T1000 (cell line): ENCODE measurements at places on chromosomes 3 and 15.

GRCh38 chr3:24713516-24713915 lies 218.9 kb upstream of the THRB start:
- DNase-seq = no peak

GRCh38 chr3:70770650-70771049 lies 458.2 kb upstream of the MDFIC2 start:
- DNase-seq = no peak

DNA sequence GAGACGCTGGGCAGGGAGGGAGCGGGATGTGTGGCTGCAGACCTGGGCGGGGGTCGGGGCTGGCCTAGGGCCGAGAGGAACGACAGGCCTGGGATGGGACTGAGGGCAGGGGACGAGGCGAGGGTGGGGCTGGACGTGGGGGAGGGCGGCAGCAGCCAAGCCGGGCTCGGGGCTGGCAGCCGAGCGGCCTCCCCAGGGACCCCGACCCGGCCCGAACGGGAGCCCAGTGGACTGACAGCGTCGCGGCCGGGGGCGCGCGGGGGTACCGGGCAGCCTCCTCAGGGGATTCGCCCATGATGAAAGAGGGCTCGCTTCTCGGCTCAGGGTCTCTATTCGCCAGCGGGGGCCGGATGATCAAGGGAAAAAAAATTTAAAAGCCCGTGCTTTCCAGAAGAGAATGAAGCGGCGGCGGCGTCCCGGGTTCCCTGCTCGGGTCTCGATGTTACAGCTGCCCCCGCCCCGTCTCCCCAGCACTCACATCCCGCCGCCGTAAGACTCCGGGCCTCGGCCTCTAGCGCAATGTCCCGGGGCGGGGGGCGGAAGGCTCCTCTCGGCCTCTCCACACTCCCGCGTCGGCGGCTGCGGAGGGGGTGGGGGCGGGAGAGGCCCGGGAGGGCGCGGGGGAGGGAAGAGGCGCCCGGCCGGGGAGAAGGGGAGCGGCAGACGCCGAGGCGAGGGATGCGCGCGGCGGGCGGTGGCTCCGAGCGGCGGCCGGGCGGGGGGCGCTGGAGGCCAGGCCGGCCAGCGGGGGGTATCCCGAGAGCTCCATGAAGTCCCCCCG lies 4.3 kb downstream of the PTH1R start:
- no peak for DNase-seq

- DNase-seq = peak; percentile 27
Observed at GRCh38 chr3:5160940-5161858, 26.3 kb upstream of the EDEM1 start.

- no peak for DNase-seq
Observed at GRCh38 chr15:60508442-60508841, 29.5 kb upstream of the ICE2 start.
